ENCODE measurements at places on chromosomes 4 and X. TPM values are rescaled to one million over a fixed set of nuclear protein-coding genes. Genes with fewer than 3 reads are reported as not detected.

GRCh38 chr4:13543839-13544605 is at the start of gene NKX3-2:
Gene NKX3-2 (minus strand): TSS chr4:13544508. CDS start chr4:13544414, 94 bp downstream.
- no peak for DNase-seq

KLKB1 gene
- 0.35 TPM for total RNA-seq

GRCh38 chr4:80195441-80196140 is 1.7 kb upstream of the PRDM8 start:
- no peak for DNase-seq

NKX3-2 gene
- 0.50 TPM for total RNA-seq

TMEM150C gene
- 71.9 TPM for total RNA-seq
